Kidney epithelial cell (primary cell): ENCODE measurements at places on chromosomes 13 and 19.

- peak; percentile 100 for DNase-seq
Measured at GRCh38 chr19:58439576-58440554, at the start of gene ZNF132. TSS of gene ZNF132 (minus strand) at chr19:58440153. CDS start at chr19:58439821, 332 bp downstream.

DNA sequence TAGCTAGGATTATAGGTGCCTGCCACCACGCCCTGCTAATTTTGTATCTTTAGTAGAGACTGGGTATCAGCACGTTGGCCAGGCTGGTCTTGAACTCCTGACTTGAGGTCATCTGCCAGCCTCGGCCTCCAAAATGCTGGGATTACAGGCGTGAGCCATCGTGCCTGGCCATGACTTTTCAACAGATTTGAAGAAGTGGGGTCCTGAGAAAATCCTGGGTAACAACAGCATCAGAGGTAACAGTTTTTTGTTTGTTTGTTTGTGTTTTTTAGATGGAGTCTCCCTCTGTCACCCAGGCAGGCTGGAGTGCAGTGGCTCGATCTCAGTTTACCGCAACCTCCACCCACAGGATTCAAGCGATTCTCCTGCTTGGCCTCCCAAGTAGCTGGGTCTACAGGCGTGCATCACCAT is 3.7 kb downstream of the JUNB start:
- DNase-seq, result no peak

- DNase-seq, result no peak
Measured at GRCh38 chr13:44622261-44622660, 46.1 kb upstream of the TSC22D1 start.

DNA sequence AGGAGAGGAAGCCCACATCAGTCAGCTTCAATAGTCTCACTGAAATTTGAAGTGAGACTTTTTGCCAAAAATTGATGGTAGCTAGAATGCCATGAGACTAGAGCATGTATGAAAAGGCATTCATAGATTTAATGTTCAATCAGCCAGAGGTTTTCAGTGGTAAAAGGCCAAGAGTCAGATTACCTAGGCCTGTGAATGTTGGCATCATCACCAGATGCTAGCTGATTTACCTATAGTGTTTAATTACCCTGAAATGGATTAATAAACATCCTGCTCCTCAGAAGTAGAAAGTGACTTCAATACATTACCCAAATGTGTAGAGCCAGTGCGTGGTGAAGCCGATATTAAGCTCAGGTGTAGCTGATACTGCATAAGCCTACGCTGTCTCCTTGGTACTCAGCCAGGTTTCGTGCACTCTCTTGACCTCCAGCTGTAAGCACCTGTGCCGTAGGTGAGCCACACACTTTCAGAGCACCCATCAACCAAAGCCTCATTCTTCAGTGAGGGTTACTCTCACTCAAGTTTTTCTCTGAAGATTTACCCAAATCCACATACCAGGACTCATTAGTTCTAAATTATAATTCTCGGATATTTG is 1140.3 kb upstream of the SLC10A2 start:
- no peak for DNase-seq

DNA sequence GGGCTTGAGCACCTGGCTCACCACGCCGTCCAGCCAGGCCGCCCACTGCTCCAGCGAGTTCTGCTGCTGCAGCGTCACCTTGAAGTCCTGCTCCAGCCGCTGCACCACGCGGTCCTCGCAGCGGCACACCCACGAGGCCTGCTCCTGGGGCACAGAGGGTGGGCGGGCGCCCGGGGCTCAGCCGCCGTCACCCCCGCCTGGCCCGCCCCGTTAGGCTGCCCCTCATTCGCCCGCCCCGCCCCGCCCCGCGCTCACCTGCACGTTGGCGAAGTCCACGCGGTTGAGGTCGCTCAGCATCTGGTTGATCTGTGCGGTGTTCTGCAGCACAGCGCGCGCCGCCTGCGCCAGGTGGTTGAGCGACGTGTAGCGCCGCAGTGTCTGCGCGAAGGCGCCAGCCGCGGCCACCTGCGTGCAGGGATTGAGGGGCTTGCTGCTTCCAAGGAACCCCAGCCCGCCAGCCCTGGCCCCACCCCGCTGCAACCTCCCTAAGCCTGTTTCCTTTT is 11.3 kb downstream of the DCAF15 start:
- no peak for DNase-seq

DNA sequence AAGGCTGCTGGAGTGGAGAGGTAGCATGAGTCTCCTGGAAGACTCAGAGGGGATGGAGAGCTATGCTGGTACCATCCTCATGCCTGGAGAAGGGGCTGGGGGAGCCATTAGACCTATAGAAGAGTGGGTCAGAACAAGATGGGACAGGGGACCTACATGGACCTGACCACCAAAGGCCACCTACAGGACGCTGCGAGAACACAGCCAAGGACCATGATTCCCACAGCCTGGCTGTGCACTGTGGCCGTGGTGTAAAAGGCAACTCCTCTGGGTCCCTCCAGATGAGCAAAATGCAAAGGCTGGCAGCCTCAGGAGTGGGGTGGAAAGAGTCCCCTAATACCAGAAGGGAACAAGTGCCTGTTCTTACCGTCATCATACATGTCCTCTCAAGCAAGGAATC is 216.2 kb downstream of the SLC7A1 start:
- DNase-seq, result no peak

DNA sequence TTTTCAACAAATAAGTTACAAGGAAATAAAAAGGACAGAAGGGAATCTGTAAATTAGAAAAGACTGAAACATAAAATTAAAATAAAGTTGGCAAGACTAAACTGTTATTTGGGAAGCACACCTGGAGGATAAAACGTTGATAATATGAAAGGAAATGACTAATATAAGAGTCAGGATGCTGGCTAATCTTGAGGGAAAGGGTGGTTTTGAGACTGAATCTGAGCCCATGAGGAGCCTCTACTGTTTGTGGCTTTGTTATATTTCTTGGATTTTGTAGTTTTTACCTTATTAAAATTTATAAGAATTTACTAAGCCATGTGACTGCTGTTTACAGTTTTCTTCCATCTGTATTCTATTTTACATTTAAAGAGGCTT is 718.0 kb upstream of the SPRY2 start:
- DNase-seq, result no peak

GRCh38 chr19:33125929-33126388 is 6.0 kb upstream of the WDR88 start:
- DNase-seq, result no peak

DNA sequence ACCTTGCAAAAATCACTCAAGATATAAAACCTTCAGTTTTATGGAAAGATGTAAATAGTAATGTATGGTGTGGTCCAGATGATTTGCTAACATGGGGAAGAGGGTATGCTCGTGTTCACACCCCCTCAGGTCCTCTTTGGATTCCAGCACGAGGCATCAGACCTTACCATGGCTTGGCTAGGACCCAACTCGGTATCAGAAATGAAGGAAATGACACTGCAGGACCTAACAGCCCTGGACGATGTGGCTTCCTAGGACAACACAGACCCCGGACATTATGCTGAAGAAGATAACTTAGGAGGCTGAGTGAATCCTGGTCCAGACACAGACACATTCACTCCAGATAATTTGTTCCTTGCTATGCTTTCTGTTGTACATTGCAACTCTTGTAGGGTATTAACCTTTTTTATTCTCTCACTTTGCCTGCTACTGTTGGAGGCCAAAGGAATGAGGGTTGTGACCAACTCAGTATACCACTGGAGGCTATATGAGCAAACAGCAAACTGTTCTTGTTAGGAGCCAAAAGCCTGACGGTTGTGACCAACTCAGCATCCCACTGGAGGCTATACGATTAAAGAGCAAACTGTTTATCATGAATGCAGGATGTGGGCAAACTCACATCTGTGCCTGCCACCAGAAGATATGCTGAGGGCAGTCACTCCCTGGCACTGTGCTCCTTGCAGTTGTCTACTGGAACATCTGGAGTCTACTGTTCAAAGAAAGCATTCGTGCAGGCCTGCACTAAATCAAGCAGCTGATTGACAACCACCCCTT is 121.7 kb downstream of the ZNF429 start:
- no peak for DNase-seq

DNA sequence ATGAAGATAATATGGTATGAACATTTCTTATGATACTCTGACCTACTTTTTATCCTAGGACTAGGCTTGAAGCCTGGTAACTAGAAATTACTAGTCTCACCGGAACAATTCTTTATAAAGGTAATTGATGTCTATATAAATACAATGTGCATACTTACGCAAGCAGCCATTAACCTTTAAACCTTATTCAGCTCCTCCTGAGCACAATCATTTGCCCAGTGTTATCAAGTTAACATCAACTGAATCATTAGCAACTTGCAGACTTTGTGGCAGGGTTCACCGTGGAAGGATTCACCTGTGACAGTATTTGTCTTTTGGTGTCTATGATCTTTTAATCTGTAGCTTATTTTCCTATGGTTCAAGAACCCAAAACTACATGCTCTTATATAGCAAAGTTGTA is 508.6 kb upstream of the KLHL1 start:
- DNase-seq, result no peak

DNA sequence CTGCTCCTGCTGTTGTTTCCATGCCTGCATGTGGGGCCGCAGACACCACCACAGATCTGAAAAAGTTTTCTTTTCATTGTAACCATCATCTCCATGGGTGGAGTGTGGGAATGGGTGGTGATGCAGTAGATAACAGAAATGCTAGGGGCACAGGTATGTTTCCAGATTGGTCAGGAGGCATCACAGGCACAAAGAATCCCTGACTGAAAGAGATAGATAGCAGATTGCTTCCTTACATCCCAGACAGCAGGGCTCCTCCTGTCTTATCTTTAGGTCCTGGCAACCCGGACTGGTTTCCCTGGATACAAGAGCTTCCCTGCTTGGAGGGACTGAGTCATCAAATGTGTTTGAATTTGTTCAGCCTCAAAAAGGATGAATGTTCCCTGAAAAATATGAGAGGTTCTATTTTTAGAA is 1937.6 kb downstream of the PCDH9 start:
- no peak for DNase-seq

DNA sequence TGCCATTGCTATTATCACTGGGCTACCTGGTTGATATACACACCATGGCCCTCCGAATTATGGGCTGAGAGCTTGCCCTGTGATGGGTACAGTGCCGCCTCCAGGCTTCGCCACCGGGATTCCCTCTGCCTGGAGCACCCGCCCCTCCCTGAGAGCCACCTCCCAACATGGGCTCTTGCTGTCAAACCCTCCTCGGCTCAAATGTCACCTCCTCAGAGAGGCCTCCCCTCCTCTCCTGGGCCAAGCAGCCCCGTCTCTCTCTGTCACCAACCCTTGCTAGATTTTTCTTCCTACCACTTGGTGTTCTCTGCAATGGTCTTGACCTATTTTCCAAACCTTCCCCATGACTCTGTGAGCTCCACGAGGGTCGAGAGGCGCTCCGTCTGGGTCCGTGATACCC is 12.2 kb upstream of the TLE2 start:
- DNase-seq, result no peak

- no peak for DNase-seq
Measured at GRCh38 chr19:5997371-5997770, 19.4 kb upstream of the RANBP3 start.

DNA sequence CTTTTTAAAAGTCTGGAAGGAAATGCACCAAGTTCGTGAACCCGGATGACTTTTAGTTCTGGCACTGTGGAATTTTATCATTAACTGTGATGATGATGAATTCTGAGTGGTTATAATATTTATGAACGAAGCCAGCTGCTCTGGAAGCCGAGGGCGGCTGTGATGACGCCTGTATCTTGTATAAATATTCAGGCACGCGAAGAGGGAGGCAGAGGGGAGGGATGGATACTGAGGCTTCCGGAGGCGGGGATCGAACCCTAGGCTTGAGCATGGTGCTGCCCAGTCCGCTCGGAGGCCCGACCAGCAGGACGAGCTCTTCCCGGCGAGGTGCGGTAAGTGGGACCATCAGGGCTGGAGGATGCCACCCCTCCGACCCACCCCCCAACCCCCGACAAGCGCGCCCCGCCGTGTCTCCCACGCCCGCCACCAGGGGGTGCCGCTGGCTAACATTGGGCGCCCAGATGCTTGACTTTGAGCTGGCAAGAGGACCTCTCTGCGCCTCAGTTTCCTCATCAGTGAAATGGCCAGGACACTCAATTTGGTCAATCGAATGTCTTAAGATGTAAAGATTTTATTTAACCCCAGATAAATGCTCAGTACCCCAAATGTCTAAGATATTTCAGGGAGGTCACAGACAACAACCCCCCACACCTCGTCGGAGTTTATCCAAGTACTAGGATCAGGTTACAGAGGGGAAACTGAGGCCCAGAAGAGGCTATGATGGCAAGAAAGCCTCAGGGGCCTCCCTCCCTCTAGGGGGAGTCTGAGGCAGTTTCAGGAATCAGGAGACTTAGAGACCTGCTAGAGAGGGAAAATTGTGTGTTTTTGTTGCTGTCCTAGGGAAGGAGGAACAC is 4.5 kb upstream of the RAB3A start:
- no peak for DNase-seq

DNA sequence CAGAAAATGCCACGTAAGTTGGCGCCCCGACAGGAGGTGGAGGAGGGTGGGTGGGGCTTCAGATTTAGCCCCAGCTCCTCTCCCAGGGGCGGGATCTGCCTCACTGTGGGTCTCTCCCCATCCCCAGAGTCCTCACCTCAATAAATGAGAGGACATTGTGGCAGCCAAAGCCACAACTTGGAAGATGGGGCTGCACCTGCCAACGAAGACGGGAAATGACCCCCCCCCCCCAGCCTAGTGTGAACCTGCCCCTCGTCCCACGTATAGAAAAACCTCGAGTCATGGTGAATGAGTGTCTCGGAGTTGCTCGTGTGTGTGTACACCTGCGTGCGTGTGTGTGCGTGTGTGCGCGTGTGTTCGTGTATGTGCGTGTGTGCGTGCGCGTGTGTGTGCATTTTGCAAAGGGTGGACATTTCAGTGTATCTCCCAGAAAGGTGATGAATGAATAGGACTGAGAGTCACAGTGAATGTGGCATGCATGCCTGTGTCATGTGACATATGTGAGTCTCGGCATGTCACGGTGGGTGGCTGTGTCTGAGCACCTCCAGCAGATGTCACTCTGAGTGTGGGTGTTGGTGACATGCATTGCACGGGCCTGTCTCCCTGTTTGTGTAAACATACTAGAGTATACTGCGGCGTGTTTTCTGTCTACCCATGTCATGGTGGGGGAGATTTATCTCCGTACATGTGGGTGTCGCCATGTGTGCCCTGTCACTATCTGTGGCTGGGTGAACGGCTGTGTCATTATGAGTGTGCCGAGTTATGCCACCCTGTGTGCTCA is 1.5 kb upstream of the TRAPPC5 start:
- DNase-seq, result no peak

DNA sequence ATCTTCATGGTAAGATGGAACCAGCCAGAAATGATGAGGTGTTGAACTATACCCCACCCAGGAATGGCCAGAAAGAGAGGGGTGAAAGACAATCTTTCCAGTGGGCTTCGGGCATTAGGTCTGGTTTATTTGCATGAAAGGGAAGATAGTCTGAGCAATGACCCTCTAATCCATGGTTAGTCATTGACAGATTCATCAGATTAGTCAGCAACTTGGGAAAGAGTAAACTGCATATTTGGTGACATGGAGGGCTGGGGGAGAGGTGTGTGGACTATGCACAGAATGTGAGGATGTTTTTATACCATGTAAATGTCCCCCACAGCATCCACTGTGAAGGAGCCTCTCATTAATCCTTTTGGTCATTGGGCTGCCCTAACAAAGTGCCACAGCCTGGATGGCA is 30.1 kb upstream of the USP12 start:
- DNase-seq, result peak; percentile 61
